ENCODE measurements at places on chromosomes 2 and 18. TPM values are rescaled to one million over a fixed set of nuclear protein-coding genes. Genes with fewer than 3 reads are reported as not detected.

FMNL2 gene
- total RNA-seq: 14.9 TPM

DNA sequence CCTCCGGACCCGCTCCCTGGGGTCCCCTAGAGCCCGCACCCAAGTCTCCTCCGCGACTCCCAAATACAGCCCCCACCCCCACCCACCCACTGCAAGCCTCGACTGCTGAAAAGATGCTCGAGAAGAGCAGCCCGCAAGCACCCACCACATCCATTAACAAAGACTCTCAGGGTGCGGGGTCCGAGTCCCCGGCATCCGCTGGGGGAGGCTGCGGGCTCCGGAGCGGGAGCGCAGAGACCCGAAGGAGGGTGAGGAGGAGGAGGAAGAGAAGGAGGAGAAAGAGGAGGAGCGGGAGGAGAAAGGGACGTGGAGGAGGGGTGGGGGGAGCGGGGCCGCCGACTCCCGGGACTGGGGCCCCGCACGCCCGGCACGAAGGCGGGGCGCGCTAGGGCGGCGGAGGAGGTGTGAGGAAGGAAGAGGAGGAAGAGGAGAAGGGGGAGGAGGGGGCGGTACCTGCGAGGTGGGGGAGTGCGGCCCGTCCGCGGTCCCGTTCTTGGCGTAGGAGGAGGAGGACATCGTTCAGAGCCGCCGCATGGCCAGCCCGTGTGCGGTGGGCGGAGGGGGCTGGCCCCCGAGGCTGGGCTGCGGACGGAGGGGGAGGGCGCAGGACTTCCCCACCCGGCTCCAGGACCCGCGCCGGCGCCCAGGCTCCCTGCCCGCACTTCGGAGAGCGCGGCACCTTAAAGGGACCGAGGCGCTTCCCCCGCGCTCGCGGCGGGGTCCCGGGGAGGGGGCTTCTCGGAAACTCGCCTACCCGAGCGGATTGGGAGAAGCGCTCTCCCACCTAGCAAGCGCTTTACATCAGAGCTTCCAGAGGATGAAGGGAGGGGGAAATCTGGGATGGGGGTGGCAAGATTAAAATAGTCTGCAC lies at the start of gene CACNB4:
TSS of gene CACNB4 (minus strand) at position 549 of the 871 bp plus-strand sequence.
- H3K4me3 ChIP-seq: peak within 1 kb of the TSS; percentile 84
- H3K27me3 ChIP-seq: peaks cover 55% of the 10 kb centered on the region
- peak; percentile 65 for DNase-seq
- H3K27ac ChIP-seq: peak within 1 kb of the TSS; percentile 14
- H3K4me1 ChIP-seq: peaks cover 16% of the 10 kb centered on the region
- no peaks in the 10 kb centered on the region for H3K36me3 ChIP-seq

SLC66A3 gene
- total RNA-seq: 10.4 TPM

GRCh38 chr2:168320267-168320666 lies 72.9 kb upstream of the STK39 start:
- H3K36me3 ChIP-seq: no peaks in the 10 kb centered on the region
- peaks cover 12% of the 10 kb centered on the region for H3K27me3 ChIP-seq
- no peak for DNase-seq

HRH4 gene
- total RNA-seq: 1.6 TPM

DNA sequence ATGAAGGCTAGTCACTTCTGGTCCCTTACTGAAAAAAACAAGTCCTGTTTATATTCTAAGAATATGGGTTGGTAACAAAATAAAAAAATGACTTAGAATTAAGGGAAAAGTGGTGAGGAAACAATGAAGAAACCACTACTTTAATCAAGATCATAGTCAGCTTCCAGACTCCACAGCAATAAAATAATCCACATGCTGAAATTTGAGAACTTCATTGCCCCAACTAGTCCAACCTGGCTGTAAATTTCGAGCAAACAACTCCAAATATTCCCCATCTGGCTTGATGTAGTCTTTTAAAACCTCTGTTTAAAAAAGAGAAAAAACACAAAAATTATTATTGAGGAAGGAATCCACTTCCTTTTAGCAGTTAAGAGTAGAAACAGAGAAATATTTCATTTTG lies 32.5 kb downstream of the METTL4 start:
- H3K27me3 ChIP-seq: no peaks in the 10 kb centered on the region
- H3K4me3 ChIP-seq: no peak overlapping the region
- DNase-seq: no peak
- no peaks in the 10 kb centered on the region for H3K4me1 ChIP-seq

DNA sequence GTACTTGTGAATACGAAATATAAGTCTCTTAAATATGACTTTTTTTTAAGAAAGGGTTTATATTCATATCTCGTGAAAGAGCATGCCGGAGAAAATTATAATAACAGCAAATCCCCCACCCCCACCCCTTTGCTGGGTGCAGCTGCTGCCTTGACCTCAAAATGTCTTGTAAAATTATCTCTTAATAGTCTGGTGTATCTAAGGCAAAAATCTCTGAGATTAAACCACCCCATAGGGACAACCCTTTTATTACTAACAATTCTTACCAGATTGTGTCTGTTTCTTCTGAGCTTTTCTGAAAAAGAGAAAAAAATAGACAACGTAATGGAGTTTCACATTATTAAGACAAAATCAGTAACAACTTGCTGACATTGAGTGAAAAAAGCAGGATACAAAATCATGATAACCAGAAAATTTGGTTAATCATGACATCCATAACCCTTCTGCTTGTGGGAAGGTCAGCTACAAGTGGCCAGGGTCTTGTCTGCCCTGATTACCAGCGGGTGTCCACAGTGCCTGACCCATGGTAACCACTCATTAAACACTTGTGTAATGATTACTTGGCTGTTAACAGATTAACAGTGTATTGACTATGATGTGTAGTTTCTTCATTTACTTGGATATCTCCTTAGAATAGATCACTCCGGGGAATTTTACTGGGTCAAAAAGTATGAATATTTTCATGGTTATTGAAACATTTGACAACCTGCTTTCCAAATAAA lies 1.5 kb downstream of the STRADB start:
- peak; percentile 50 for DNase-seq
- H3K4me1 ChIP-seq: peaks cover 29% of the 10 kb centered on the region
- peaks cover 9% of the 10 kb centered on the region for H3K36me3 ChIP-seq
- peak overlapping the region; percentile 95 for H3K4me3 ChIP-seq
- H3K27me3 ChIP-seq: peaks cover 8% of the 10 kb centered on the region

All from activated CD4-positive, alpha-beta T cell treated with anti-CD3 and anti-CD28 coated beads, Interleukin-2, amount 10 ng/mL, durations not matched to agents 24 days and 14 days (primary cell).